NB4 (cell line): ENCODE measurements at places on chromosomes 6 and 20.

DNA sequence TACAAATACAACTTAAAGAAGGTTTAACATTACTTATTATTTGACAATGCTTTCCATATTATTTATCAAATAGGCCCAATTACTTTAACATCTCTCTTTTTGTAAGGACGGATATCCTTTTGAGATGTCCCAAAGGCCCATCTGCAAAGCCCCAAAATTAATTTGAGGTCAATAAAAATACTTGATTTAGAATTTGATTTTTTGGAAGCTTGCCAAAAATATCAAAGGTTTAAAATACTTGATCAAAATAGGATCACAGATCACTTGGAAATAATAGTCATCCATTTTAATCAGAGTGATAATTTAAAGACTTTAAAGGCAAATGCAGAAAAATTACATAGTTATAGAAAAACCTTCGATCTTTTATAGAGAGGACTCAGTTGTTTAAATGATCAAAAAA, 8.1 kb downstream of the C6orf58 start:
- no peak for DNase-seq

- no peak for DNase-seq
These were observed 747.3 kb downstream of the COL12A1 start for GRCh38 chr6:74458536-74458935.

- no peak for DNase-seq
These were observed 160.2 kb downstream of the DST start for GRCh38 chr6:56482525-56482924.

DNA sequence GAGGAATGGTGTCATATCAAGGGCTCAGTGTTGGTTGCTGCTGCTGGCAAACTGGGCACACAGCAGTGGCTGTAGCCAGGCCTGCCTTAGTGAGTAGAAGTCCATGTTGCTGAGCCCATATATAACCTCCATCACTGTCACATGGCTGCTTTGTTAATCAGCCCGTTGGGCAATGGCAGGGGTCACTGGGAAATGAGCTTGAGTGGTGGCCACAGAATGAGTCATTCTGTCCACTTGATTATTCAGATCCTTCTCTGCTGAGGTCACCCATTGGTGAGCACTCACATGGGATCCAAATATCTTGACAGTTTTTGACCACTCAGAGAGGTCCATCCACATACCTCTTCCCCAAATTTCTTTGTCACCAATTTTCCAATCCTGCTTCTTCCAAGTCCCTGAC, 898.9 kb upstream of the EYS start:
- DNase-seq, result no peak

- no peak for DNase-seq
These were observed 63.3 kb downstream of the NPEPL1 start for GRCh38 chr20:58755766-58756449.

DNA sequence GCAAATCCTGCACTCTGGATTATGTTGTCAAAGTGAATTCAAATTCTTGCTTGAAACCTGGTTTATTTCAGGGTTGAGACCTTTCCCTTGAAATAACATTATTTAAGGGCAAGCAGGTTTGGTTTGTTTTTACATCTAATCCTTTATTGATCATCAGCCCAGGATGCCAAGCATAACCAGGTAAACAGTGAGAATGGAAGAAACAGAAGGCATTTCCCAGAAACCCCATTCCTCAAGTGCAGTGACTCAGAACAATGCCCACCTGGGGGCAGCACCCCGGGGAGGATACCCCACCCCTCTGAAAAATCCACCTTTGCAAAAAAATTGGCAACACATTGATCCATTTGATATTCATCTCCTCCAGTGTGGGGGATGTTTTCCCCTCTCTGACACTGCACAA, 32.5 kb downstream of the POFUT1 start:
- DNase-seq, result no peak

GRCh38 chr6:38909015-38909730, 139.4 kb upstream of the GLP1R start:
- no peak for DNase-seq

DNA sequence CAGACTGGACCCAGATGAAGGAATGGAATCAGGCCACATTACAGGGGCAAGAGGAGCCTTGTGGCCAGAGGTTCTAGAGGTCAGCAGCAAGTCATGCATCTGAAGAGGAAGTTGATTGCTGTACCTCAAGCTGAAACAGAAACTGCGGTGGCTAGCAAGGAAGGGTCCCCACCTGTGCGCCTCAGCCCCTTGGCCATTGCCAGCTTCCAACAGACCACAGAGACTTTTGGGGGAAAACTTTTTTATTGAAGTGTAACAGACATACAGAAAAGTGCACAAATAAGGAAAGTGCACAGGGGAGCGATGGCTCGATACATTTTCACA, 26.8 kb upstream of the SLC9A8 start:
- peak; percentile 86 for DNase-seq

DNA sequence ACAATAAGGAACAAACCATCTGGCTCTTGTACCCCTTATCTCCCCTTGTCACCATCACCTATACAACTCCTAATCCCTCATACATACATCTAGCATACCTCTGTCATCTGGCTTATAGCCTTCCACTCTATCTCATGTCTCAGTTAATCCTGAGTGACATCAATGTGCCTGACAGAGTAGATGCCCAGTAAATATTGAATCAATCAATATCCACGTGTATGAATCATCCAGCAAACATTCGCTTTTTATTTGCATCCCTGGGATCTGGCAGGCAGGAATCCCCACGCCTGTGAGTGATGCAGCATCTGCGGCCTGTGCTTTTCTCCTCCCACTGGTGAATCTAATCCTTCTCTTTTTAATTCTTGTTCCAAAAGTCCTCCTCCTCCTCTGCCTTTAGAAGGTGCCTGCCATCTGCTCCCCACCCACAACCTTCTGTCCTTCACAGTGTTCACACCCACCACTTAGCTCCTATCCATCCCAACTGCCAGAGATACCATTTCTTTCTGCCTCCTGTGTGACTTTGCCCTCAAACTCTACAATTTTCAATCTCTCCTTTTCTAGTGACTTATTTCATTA, 37.6 kb downstream of the ZNF391 start:
- DNase-seq, result no peak

DNA sequence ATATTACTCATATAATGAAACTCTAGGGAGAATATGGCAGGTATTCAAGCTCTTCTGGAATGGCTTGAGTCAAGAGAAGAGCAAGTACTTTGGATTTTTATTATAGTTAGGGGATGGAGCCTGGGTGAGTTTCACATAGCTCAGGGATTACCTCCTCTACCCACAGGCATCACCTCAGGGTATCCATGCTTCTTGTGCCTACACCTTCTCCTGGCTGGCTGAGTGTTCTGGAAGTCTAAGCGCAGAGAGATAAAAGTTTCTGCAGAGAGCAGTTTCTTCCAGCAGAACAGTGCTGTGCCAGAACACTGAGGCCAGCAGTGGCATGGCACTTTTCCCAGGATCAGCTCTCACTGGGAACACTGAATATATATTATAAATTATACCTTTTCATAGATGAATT, 199.7 kb upstream of the KCNQ5 start:
- DNase-seq, result no peak

DNA sequence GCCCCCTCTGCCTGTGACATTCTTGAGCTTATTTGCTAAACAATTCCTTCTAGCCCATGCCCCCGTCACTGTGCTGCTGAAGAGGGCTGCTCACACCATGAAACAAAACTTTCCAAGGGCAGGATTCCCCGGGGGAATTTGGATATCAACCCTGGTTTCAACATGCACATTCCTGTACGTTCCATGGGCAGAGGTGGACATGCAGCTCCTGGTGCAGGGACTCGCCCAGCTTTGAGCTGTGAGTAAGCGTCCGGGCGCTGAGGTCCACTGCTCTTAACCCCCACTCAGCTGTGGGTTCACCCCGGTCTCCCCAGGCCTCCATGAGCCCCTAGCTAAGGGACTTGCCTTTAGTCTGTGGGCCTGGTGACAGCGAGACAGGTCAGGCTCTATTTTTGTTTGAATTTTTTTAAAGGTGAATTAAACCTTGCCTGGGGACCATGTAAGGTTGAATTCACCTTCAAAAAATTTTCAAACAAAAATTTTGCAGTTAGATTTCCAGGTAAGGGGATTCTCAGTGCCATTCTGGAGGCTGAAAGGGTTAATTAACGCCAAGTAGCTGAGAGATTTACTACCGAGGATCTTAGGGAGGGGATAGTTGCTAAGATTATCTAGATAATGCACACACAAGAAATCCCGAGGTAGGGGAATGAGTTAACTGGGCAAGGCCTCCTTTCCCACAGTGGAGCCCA, 70.3 kb upstream of the SLC22A23 start:
- no peak for DNase-seq

GRCh38 chr6:47307362-47308197, 2.1 kb downstream of the TNFRSF21 start:
- DNase-seq, result no peak

DNA sequence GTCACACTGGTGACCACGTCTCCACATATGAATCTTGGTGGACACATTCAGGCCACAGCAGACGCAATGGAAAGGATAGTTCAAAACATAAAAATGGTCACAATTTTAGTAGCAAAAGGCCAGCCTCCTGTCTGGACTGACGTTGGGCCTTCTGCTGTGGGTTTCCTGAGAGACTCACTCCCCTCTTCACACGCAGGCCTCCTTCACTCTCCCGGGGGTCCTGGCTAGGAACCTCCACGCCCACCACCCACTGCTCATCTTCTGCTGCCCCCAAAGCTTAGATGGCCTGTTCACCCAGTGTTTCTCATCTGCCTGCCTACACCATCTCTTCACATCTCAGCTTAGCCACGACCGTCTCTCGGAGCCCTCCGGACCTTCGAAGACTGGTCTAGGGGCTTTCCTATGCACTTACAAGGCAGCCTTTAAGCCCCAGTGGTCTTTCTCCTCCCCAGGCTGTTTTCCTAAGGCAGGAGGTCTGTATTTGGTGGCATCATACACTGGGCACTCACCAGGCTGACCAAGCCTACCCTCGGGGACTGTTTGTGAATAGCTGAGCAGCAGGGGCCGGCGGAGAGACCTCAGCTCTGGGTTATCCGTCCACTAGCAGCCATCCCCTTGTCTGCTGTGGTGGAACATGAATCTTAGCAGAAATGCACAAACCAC, 46.6 kb upstream of the AFDN start:
- no peak for DNase-seq

GRCh38 chr6:44696686-44697085, 309.2 kb downstream of the CDC5L start:
- no peak for DNase-seq

- no peak for DNase-seq
These were observed 221.8 kb upstream of the FAM83B start for GRCh38 chr6:54624779-54625178.

GRCh38 chr20:38114353-38114791, 50.7 kb downstream of the TGM2 start:
- DNase-seq, result no peak

GRCh38 chr20:63636752-63637628, 10.1 kb upstream of the GMEB2 start:
- no peak for DNase-seq

DNA sequence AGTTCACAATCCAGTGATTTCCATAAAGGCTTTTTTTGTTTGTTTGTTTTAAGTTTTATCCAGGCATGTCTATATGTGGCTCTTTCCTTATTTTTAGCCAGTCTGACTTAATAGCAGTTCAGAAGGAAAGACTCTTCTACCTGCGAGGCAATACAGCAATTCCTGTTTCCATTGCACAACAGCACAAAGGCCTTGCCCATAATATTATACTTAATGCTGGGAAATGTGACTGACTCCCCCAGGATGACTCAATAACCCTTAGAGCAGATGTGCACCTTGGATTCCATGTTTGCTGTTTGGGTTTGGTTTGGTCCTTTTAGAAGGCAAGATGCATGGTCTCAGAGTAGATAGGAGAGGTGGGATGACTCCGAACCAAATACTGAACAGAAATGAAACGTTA, 184.1 kb downstream of the MTFR2 start:
- peak; percentile 3 for DNase-seq

GRCh38 chr6:112237066-112237465, 17.3 kb downstream of the LAMA4 start:
- DNase-seq, result no peak

DNA sequence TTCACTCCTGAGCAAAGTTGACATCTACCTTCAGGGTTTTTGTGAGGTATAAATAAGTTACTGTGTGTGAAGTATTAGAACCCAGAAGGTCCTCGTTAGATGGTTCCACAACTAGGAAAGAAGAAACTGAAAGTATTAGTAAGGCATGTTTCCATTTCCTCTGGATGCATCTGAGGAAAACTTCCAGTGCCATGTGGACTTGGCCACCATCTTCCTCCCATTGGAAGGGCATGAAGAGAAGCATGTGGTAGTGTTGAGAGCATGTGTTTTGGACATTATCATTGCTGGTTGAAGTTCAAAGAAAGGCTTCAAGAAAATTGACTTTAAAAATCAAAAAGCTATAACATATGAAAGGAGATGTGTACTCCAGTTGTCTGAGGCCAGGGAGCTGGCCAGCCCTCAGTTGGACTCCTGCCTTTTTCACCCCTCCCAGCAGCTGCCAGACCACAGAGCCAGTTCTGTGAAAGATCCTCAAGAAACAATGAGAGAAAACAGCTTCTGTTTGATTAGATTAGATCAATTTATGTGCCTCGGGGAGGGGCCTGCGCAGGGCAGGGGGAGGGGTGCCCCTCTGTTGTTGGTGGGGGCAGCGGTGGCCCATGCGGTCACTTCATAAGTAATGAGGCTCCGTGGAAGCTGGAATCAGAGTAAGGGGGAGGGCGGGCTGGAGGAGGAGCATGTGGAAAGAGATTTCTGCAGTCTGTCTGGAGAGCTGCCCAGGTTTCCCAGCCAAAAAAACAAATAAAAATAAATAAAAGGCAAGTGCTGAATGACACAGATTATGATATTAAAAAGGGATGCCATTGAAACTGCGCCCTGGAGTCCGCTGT, 154.0 kb downstream of the JARID2 start:
- DNase-seq, result peak; percentile 51

DNA sequence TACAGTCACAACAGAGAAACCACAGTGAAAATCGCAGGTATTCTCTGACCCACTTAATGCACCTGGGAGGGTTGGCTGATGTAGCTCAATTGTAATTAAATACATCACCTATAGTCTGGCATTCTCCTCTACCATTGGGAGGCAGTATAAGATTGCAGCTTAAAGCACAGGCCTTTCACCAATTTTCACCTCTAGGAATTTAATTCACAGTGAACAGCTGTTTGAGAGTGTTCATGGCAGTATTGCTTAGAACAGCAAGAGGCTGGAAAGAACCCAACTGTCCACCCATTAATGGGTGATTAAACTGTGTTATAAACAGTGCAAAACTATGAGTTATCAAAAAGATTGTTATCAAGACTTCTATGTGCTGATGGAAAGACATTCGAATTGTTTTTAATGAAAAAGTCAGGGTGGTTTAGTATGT, 2.0 kb downstream of the EDEM2 start:
- DNase-seq, result peak; percentile 72

DNA sequence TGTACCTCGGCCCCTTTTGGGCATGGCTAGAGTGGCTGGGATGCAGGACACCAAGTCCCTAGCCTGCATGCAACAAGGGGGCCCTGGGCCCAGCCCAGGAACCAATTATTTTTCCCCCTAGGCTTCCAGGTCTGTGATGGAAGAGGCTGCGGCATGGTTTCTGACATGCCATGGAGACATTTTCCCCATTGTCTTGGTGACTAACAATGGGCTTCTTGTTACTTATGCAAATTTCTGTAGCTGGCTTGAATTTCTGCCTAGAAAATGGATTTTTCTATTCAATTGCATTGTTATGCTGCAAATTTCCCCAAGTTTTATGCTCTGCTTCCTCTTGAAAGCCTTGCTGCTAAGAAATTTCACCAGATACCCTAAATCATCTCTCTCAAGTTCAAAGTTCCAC, 1269.6 kb upstream of the CITED2 start:
- DNase-seq, result no peak

GRCh38 chr20:47785854-47786764, 828 bp upstream of the SULF2 start:
- peak; percentile 63 for DNase-seq
